ENCODE measurements at places on chromosomes 13 and 19.

DNA sequence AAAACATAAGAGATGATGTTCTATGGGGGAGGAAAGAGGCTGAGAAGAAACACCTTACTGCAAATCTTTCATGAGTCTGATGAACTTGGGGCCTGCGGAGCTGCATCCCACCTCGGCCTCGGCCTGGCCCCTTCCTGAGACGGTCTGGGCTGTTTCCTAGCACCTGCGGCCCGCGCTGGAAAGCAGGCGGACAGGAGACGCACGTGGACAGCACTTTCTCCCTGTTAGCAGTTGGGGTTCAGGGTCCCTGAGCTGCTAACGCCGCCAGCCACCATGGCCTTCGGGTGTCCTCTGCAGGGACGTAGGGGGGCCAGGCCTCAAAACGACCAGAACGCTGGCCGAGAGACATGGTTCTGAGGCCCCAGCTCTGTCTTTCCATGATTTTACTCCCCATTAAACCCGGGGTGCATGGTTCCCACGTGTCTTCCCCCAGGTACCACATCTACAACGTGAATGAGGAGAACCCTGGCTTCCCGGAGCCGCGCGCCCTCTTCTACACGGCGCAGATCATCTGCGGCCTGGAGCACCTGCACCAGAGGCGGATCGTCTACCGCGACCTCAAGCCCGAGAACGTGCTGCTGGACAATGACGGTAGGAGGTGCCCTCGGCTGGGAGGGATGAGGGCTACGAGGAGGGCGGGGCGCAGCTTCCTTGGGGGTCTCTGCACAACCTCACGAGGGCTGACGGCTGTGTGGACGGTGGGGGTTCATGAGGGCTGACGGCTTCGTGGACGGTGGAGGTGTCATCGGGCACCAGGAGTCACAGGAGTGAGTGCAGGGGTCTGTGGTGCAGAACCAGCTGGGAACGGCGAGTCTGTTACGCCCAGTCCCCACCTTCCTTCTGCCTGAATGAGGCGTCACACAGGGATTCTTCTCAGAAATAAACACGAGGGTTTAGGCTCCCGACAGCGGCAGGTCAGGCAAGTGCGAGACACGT lies 4.3 kb downstream of the GRK1 start:
- DNase-seq, result no peak

DNA sequence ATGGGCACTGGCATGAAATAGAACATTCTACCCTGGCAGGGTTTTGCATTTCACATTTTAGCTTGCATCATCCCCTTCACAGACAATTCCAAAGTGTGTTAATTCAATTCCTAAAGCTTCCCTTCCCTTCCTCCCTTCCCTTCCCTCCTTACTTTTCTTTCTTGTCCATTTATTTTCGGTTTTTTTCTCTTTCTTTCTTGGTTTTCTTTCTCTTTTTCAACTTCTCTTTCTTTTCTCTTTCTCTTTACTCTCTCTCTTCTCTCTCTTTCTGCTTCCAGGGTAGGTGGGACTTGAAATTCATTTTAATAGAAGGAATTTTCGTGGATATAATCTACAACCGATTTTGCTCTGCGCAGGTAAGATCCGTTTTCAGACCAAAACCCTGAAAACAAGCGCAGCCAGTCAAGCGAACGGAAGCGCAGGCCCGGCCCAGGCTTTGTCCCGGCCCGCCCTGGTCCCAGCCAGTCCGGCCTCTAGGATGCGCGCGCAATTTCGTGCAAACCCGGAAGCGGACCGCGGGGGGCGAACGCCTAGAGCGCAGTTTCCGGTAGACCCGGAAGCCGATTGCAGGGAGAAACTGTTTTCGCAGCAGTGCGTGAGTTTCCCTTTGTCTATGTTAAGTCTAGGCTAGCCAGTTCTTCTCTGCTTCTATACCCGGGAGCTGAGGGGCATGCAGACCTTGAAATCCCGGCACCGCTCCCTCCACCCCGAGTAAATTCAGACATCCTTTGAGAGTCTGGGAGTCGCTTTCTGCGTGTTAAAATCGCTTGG lies at the start of gene ZNF528:
TSS of gene ZNF528 (plus strand) at position 540 of the 771 bp plus-strand sequence. CDS start 4,165 bp downstream, outside the sequence.
- DNase-seq, result peak; percentile 94

GRCh38 chr19:46296722-46297461 lies at the start of gene HIF3A:
HIF3A (plus strand) TSS chr19:46297042; CDS start chr19:46297077, 35 bp downstream.
- peak; percentile 91 for DNase-seq

DNA sequence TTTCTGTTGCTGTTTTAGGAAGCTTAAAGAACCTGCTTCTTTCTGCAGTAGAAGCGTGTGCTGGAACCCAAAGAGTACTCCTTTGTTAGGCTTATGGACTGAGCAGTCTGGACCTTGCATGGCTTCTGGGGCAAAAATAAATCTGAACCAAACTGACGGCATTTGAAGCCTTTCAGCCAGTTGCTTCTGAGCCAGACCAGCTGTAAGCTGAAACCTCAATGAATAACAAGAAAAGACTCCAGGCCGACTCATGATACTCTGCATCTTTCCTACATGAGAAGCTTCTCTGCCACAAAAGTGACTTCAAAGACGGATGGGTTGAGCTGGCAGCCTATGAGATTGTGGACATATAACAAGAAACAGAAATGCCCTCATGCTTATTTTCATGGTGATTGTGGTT lies 103.1 kb downstream of the TNFRSF19 start:
- DNase-seq, result peak; percentile 82

DNA sequence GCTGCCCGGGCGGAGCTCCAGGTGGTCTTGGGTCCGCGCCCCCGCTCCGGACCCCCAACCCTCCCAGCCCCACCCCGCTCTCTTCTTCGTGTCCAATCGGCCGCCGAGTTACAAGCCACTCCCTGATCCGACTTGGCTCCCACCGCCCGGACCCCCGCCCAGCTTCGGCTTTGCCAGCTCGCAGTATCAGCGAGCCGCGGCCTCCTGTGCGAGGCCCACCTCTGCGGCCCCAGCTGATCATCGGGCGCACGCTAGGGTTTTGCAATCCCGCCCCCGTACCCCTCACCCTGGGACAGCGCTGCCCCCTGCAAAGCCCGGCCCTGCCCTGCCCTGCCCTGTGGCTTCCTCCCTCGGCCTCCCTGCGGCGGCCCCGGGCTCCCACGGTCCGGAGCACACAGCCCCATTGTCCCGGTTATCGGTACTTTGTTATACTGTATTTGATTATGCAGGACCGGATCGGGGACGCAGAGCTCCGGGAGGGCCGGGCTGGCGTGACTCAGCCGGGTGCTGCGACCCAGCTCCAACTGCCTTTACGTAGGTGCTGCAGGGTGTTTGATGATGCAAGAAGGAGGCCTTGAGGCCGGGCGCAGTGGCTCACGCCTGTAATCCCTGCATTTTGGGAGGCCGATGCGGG lies 598 bp upstream of the LPAR2 start:
- peak; percentile 54 for DNase-seq

- no peak for DNase-seq
Observed at GRCh38 chr13:100657881-100658315, 16.7 kb downstream of the TMTC4 start.
